ENCODE measurements at places on chromosomes 3 and 15.

DNA sequence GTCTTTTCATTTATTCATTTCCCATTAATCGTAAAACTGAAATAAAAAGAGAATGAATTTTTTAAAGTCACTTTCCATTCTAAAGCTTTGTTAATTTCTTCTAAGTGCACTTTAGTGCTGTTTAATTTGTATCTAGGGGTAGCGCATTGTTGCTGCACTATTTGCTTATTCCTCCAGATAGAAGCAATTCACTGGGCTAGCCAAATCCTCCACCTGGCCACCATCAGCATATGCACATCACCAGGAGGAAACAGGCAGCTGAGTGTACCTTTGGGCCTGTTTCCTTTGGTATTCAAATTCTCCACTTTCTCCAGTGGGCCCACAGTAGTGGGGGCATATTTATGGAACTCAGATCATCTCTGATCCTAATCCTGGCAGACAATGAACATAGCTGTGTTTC lies 29.8 kb upstream of the CPB1 start:
- H3K4me1 ChIP-seq: no peaks in the 10 kb centered on the region
- H3K27me3 ChIP-seq: no peaks in the 10 kb centered on the region
- H3K27ac ChIP-seq: no peak overlapping the region
- no peak overlapping the region for H3K4me3 ChIP-seq
- no peaks in the 10 kb centered on the region for H3K36me3 ChIP-seq
- DNase-seq: no peak

DNA sequence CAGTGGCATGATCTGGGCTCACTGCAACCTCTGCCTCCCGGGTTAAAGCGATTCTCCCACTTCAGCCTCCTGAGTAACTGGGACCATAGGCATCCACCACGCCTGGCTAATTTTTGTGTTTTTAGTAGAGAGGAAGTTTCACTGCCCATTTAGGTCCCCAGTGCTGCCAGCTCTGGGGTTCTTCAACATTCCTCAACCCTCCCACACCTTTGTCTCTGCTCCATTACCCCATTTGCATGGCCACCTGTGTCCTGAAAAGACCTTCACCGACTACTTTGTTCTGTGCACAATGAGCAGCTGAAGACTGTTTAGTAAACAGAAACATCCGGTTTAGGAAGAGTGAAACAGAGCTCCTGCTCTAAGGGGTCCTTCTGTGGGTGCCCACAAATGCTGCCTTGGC lies 92.0 kb downstream of the FAM43A start:
- no peak for DNase-seq
- H3K27ac ChIP-seq: no peak overlapping the region
- no peaks in the 10 kb centered on the region for H3K36me3 ChIP-seq
- H3K4me3 ChIP-seq: no peak overlapping the region
- H3K27me3 ChIP-seq: no peaks in the 10 kb centered on the region

DNA sequence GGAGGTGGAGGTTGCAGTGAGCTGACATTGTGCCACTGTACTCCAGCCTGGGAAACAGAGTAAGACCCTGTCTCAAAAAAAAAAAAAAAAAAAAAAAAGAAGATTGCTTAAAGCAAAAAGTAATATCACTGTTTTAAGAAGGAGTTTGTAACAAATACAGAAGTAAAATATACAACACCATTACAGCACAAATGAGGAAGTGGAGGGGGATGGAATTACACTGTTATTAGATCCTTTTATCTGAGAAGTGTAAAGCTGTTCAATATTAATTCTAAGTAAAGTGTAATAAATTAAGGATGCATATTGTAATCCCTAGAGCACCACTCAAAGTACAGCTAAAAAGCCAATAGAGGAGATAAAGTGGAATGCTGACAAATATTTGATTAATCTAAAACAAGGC lies 47.0 kb upstream of the SNRPA1 start:
- H3K36me3 ChIP-seq: no peaks in the 10 kb centered on the region
- H3K4me3 ChIP-seq: no peak overlapping the region

DNA sequence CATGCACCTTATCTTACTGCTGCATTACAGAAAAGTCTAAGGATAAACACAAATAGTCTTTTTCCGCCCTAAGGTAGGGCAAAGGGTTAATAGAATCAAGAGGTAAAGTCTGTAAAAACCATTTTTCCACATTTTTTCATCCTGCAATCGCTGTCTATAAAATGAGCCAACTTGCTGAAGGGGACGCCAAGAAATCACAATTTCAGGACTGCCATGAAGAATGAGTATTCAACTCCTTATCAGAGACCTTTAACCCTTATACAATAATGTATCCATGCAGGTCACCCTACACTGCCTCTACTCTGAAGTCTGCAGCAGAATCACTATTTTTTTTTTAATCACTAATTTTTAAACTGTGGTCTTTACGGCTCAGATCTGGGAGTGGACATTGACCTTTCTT lies 1.1 kb upstream of the DNAJC13 start:
- no peak overlapping the region for H3K4me3 ChIP-seq
- no peak for DNase-seq
- H3K36me3 ChIP-seq: no peaks in the 10 kb centered on the region
- peaks cover 20% of the 10 kb centered on the region for H3K4me1 ChIP-seq

All from endothelial cell of umbilical vein (primary cell).